ENCODE measurements at places on chromosomes 7 and 10.
A peak's percentile ranks its signal among the peaks of the same experiment; 100 is the strongest.

DNA sequence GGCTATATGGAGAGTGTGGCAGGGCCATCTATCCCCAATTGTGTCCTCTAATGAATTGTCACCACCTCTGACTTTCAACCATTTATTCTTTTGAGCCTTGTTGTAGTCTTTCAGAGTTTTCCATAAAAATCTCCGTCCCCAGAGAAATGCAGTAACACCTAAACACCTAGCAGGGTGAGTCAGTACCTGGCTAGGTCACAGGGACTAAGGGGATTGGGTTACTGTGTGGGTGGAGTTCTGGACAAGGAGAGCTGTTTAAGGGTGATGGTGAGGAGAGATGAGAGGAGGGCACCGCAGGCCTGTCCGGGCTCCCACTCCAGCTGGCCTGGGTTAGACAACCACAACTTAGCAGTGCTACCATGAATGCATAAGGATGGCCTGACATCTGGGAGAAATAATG lies 186.2 kb upstream of the LYZL1 start:
- DNase-seq: no peak

DNA sequence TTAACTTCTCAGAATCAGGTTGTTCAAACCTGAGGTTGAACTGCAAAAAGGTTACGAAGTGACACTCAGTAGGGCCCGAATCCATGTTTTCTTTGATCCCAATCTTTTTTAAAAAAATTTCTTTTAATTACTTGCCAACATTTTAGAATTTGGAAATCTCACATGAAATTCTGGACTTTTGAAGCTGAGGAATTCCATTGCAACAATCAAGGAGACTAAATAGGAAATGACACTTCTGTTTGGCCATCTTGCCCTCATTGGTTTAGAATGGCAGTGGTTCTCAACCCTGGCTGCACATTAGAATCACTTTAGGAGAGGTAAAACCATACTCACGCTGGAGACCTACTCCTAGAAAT lies 471 bp upstream of the TOMM7 start:
- no peak for DNase-seq

GRCh38 chr10:17201794-17202116 lies 283 bp upstream of the TRDMT1 start:
- no peak for DNase-seq

GRCh38 chr10:120437541-120437940 lies 19.5 kb upstream of the PLPP4 start:
- DNase-seq: no peak

DNA sequence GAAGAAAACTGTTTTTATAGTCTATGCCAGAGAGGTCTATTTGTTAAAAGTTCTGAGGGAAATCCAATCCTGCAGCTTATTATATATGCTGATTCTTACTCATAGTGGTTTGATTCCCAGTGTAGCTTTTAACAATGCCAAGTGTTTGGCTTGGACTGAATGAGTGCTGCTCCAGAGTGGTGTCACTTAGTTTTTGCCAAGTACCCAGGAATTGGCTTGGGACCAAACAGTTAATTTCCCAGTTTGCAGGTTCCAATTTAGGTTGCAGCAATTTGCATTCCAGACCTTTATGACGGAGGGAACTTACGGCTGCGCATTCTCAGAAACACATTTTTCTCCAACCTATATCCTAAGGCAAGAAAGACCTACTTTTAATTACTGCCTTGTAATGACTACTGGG lies 32.4 kb downstream of the NSUN6 start:
- DNase-seq: no peak

DNA sequence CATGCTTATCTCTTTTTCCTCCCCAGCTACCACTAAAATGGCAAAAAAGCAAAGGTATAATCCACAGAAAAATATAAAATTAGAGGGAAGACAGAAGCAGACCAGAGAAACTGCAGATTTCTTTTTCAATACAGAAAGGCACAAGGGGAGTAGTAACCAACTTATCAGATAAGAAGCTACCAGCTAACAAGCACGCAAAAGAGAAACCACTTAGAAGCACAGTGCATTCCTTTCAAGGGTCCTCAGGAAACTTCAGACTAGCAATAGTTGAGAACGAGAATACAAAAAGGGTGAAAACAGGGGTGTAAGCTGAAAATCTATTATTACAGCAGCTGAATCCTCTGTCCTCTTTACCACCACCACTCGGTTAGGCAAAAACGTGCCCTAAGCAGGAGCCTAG lies 9.9 kb upstream of the OR2A5 start:
- no peak for DNase-seq

DNA sequence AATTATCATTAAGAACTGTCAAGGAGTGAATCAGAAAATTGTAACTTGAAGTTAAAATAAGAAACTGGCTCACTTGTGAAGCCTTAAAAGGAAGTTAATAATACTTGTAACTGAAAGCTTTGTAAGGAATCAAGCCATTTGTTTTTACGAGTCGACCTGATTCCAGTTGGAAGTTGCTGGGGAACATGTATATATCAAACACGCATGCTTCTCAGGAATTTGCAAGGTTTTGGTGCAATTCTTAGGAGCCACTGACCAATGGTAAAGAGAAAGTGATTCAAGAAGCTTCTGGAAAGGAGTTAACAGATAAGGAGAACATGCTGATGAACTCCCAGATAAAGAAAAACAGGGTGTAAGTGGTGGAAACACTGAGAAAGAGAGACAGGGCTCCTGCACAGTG lies 56.4 kb downstream of the ETV1 start:
- no peak for DNase-seq

DNA sequence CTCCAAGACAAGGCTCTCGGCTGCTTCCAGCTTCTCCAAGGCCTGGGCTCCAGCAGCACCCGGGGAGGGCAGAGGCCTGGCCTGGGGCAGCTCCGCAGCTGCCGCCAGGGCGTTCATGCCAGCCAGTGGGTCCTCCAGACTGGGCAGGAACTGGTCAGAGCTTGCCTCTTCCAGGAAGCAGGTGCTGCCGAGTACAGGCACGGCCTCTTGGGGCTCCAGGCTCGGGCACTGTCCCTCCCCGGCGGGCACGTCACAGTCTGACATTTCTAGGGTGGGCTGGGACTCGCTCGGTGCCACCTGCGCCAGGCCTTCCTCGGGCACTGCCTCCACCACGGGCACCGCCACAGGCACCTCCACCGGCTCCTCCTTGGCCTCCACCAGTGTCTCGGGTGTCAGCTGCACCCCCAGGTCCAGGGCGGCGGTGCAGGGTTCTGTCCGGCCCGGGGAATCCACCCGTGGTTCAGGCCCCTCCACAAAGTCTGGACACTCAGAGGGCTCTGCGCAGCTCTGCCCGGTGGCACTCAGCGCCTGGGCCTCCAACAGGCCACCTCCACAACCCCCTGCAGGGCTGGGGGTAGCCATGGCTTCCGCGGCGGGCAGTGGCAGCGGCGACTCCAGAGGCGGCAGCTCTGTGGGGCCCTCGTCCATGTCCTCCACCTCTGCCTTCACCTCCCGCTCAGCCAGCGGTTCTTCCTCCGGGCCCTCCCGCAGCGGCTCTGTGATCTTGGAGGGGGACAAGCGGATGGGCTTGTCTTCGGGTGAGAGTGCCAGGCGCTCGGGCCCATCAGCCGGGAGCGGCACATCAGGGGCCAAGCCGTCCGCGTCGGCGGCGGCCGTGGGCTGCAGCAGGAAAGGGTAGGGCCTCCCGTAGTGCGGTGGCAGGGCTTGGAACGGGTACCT lies 52.9 kb downstream of the TNRC18 start:
- no peak for DNase-seq

DNA sequence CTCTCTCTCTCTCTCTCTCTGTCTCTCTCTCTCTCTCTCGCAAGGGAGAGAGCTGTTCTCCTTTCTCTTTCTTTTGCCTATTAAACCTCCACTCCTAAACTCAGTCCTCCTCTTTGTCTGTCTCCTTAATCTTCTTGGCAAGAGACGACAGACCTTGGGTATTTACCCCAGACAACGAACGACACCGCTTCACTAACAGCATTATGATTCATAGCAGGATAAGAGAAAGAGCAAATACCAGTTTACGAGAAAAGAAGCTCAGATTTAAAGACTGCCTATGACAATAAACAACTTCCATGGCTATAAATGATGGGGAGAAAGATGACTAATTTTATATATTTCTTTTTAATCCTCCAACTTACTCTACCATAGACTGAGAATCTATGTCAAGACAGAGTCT lies 1396.5 kb upstream of the CELF2 start:
- no peak for DNase-seq

- DNase-seq: no peak
These were observed 182.7 kb downstream of the FAM107B start for GRCh38 chr10:14592026-14592425.

GRCh38 chr10:131162211-131162610 lies 149.3 kb downstream of the TCERG1L start:
- DNase-seq: peak; percentile 64

DNA sequence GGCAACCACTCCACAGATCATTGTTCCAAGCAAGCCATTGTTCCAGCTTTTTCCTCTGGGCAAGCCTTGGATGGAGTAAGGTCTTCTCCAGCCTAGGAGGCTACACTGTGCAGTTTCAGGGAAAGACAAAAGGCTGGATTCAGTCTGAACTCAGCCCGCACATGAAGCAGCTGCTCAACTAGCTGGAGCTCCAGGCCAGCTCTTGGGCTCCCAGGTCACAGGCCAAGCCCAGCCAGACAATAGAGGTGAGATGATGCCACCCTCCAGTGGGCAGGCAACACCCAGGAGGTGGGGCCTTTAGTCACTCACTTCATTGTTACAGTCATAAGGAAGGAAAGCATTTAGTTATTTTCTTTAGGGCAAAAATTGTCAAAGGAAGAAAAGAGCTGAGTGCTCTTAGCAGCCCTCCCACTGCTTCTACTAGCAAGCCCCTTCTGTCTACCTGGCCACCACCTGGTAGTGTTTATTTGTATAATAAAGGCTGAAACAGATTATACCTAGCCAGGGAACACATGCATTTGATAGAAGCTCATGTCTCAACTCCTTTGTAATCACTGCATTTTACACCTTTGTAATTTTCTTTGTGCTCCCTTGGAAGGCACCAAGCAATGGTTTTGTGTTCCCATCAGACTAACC lies 253.4 kb downstream of the WDR11 start:
- DNase-seq: no peak

DNA sequence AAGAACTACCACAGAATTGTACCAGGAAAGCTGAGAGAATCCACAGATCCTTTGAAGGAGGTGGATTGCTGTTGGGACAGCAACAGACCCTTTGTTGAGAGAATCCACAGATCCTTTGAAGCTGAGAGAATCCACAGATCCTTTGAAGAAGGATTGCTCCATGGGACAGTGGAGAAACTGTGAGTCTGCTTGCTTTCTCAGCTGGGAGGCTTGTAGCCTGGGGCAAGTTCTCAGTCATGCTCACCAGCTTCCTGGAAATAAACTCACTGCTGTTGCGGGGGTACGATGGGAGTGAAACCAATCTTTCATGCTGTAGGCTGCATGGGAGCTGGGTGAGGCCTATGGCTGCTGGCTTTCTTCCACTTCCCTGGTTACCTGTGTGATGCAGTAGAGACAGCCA lies 106.3 kb downstream of the C7orf25 start:
- no peak for DNase-seq

GRCh38 chr10:6431186-6431585 lies 148.9 kb downstream of the PRKCQ start:
- no peak for DNase-seq

DNA sequence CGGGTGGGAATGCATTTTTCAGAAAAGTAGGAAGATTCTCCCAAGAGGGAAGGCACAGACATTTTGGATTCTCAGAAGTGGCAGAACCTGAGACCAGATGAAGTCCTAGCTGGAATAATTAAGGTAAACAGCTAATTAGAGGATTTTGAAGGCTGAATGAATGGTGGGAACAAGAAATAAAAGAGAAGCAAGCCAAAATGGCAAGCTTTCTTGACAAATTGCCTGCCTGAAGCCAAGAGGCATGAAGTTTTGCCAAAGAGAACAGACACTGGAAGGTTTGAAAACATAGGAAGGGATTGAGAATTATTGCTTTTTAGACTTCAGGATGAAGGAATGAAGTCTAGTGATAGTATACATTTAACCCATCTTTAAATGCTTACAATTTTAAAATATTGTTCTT lies 115.0 kb upstream of the SEM1 start:
- DNase-seq: no peak

DNA sequence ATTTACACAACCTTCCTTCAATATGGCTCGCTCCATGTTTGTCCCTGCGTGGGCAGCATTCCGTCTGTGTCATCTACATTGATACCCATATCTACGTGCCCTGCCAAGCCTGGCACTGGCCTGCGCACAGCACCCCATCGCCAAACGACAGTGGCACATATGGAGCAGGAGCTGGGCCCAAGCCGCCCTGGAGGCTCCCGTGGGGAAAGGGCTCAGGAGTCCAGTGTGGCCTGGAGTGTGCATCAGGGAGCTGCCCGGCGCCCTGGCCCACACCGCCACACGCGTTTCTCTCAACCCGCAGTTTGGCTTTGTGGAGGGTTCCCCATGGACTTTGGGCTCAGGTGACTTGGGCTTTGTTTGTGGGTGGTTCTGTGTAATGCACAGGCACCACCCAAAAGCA lies 273.2 kb downstream of the PTPRN2 start:
- DNase-seq: no peak
